ENCODE measurements at places on chromosomes 1 and 21.

GRCh38 chr1:207578796-207579435, 66.0 kb upstream of the CR1L start:
- DNase-seq = no peak

GRCh38 chr1:19768353-19769210, 31.1 kb downstream of the TMCO4 start:
- DNase-seq = no peak

DNA sequence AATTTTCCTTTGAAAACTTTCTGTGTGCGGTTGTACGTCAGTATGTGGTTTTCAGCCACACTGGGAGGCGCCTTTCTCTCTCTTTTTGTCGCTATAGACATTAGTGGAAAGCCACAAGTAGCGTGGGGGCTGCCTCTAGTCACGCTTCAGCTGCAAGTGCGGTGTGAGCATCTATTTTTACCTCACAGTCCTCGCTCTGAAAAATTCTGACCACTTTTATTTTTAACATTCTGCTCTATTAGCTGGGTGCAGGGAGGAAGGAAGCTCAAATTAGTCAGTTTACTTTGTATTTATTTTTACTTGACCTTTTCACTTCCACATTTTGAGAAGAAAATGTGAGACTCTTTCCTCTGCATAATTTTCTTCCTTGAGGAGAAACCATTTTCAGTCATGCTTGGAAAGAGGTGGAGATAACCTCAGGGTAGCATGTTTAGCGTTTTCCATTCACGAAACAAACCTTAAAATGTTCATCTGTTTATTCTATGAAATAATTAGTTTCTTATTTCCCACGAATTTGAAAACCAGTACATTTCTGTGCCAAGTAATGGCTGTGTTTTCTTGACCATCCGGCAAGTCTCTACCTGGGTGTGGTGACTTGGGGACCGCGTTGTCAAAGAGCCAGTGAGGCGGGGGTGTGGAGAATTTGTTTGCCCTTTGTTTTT, 35.6 kb downstream of the ADARB1 start:
- DNase-seq = no peak

DNA sequence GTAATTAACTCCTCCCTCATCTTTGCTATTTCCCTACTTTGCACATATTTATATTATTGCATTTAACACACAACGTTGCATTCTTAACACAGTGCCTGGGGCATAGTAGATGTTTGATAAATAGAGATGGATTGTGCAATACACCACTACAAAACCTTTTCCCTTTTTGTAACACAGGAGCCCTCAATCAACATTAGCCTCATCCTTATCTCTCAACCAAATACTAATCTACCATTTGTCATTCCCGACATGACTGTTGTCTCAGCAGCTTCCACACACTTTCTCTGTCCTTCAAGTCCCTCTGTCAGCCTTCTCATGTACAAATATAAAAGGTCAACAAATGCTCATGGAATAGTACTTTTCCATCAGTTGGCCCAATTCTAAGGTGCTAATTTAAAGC, 78.9 kb upstream of the KCNK2 start:
- no peak for DNase-seq

GRCh38 chr1:116472431-116472961, 98.3 kb downstream of the CD58 start:
- no peak for DNase-seq

GRCh38 chr21:16421965-16422364, 692.2 kb downstream of the USP25 start:
- no peak for DNase-seq

DNA sequence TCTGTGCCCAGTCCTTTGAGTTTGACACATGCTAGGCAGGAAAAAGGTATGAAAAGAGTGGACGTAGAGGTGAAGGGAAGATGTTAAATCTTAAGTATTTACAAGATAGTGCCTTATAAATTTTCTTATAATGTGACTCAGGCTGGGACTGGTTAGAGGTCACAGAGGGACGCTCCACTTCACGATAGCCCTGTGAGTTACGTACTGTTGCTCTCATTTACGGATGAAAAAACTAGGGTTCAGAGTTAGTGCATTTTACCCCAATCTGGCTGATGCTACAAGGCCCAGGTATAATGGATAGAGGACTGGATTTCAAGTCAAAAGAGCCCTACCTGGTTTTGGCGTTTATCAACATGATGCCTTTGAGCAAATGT, 1.4 kb upstream of the TUT4 start:
- DNase-seq = no peak

DNA sequence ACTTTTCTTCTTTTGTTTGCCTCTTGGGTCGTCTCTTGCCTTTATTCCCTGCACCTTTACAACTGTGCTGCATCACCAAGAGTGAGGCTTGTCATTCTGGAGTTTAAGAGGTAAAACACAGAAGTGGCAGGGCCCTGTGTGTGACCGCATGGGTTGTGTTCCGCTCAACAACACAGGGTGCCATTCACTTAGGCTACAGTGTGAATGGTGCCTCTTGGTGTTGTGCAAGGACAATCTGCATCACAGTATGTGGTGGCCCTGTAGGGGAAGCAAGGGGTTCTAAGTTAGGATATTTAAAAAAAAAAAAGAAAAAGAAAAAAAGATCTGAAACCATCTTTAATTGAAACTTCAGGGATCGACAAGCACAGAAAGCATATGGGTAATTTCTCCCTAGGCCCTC, 38.2 kb downstream of the BRINP2 start:
- no peak for DNase-seq

DNA sequence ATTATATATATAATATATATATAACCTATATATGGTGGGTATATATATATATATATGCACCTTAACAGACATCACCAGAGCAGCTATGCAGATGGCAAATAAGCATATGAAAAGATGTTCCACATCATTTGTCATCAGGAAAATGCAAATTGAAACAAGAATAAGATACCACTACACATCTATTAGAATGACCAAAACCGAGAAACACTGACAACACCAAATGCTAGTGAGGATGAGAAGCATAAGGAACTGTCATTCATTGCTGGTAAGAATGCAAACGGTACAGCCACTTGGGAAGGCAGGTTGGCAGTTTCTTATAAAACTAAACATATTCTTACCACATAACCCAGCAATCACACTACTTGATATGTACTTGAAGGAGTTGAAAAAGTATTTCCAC, 219.8 kb upstream of the PRMT6 start:
- DNase-seq = no peak

GRCh38 chr1:147560765-147561471, 19.6 kb downstream of the BCL9 start:
- DNase-seq = no peak

- DNase-seq = no peak
These were observed 149.4 kb downstream of the ELAVL4 start for GRCh38 chr1:50257940-50258685.

DNA sequence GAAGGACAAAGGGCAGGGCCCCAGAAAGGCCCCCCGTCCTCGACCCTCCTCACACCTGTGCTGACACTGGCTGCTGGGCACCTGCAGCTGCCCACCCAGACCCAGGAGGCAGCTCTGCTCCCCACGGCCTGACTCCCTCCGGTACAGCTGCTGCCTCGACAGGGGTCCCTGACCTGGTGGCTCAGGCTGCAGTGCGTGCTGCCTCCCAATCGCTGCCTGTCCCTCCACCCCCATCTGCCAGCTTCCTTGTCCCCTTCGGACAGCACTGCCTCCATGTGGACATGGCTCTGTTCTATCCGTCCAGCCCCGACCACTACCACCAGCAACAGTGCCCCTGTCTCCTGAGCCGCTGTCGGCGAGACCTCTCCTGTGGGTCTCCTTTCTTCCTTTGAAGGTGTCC, 4.1 kb downstream of the NOC2L start:
- DNase-seq = no peak

DNA sequence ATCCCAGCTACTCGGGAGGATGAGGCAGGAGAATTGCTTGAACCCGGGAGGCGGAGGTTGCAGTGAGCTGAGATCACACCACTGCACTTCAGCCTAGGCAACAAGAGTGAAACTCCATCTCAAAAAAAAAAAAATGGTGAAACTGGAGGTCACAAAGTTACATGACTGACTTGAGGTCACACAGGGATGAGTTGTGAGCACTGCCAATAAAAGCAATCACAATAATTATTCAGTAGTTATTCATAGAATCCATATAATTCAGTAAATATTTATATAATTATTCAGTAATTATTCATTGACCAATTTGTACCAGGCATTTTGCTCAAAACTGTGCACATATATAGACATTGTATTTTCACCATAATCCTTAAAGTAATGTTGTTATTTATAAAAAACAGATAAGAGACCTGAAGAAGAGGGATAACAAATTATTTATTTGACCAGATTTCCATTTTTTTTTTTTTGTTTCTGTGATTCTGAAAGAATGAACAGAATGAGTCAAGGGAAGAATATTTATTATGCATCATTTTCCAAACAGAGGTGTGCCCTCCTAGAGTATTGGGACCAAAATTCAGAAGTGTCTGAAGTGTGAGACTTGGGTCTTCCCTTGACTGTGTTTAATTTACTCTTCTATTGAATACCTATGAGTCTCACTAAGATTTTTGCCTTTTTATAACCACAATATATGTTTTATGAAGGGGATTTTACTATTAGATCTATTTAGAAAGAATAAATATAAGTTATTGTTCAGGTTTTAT, 43.0 kb downstream of the PRKAB2 start:
- DNase-seq = no peak

- DNase-seq = no peak
These were observed 615 bp upstream of the MRPS15 start for GRCh38 chr1:36464605-36465393.

- DNase-seq = no peak
These were observed 83.1 kb upstream of the LYPLAL1 start for GRCh38 chr1:219090607-219091006.

DNA sequence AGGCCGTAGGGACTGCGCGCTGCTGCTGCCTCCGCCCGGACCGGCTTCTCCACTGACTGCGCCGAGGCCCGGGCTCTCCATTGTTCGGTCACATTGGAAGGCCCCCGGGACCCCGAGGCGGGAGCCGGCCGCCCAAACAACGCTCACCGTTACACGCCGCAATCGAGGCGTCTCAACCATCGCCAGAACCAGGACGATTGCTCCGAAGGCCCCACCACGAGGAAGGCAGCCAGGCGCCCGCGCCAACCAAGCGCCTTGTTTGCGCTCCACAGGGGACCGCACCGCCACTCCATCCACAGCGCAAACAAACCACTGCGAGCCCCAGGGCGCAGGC, 595 bp downstream of the GLUL start:
- DNase-seq = no peak

- no peak for DNase-seq
These were observed 63.3 kb upstream of the ARTN start for GRCh38 chr1:43870306-43870705.

GRCh38 chr1:11350265-11350664, 77.3 kb downstream of the UBIAD1 start:
- DNase-seq = no peak
